CD4-positive, alpha-beta T cell (primary cell): ENCODE measurements at places on chromosomes 16 and 17.

DNA sequence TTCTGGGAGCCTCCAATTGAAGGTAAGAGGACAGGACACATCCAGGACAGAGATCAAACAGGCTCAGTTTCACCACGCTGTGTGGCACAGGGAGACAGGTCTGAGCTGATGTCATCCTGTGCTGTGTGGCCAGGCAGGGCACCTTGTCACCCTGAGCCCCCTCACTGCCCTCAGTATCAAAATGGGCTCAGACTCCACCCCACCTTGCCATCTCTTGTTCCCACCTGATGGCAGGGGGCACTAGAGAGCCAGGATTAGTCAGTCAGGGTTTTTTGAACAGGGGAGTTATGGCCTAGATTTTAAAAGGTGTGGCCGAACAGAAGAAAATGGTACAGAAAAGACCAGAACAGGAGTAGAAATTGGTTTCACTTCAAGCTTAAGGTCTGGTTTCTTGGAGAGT, 2.6 kb downstream of the KAT2A start:
- DNase-seq = peak; percentile 59

- DNase-seq = no peak
Measured at GRCh38 chr16:84726669-84727467, 27.1 kb downstream of the USP10 start.

DNA sequence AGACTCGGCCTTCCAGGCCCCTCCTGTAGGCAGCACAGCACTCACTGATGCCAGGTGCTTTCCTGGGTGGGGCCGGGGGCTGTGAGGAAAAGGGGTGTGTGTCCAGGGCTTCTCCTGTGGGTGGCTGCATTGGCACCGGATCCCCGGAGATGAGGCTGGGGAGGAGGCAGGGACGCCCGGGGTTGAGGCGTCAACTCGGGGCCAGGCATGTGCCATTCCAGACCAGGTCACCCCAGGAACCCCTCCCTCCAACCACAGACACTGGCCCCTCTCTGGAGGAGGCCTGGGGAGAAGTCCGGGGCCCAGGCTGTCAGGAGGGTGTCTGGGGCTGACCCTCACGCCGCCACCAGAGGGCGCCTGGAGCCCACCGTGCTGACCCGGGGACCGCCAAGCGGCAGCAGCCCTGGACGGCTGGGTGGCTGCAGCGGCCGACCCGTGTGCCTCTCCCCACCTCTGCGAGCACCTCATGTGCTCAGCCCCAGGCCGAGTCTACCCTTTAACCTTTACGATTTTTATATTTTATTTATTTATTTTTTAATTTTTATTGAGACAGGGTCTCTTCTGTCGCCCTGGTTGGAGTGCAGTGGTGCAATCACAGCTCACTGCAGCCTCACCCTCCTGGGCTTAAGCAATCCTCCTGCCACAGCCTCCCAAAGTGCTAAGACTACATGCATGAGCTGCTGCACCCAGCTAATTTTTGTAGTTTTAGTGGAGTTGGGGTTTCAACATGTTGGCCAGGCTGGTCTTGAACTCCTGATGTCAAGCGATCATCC, 3.2 kb upstream of the METRN start:
- peak; percentile 76 for DNase-seq

GRCh38 chr17:80457236-80457856, 19.1 kb downstream of the NPTX1 start:
- no peak for DNase-seq

DNA sequence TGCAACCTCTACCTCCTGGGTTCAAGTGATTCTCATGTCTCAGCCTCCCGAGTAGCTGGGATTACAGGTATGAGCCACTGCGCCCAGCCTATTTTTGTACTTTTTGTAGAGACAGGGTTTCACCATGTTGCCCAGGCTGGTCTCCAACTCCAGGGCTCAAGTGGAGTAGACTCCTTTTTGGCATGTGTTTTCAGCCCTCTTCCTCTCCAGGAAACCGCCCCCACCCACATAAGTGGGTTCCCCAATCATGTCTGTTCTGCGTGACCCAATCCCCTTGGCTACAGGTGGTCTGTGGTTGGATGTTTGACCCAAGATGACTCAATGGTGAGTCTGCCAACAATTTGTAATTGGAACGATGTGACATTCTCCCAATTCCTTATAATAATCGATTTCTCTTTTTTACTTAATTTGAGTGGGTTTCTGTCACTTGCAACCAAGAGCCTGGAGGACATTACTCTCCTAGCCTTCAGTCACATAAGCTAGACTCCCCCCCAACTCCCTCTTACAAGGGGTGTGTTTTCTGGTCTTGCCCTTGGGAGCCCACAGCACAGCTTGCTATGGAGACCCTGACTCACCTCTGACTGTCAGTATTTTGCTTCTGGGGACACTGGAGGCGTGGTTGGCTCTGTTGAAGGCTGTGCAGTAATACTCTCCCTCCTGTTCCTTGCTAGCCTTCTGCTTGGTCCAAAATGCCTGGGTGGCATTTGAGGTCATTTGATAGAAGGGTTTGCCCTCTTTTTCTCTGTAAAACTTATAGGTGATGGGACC, 34.9 kb downstream of the PECAM1 start:
- DNase-seq = no peak

- DNase-seq = no peak
Measured at GRCh38 chr17:1992541-1992940, 32.6 kb downstream of the RTN4RL1 start.

GRCh38 chr17:69954241-69954925, 120.6 kb upstream of the KCNJ16 start:
- DNase-seq = no peak

DNA sequence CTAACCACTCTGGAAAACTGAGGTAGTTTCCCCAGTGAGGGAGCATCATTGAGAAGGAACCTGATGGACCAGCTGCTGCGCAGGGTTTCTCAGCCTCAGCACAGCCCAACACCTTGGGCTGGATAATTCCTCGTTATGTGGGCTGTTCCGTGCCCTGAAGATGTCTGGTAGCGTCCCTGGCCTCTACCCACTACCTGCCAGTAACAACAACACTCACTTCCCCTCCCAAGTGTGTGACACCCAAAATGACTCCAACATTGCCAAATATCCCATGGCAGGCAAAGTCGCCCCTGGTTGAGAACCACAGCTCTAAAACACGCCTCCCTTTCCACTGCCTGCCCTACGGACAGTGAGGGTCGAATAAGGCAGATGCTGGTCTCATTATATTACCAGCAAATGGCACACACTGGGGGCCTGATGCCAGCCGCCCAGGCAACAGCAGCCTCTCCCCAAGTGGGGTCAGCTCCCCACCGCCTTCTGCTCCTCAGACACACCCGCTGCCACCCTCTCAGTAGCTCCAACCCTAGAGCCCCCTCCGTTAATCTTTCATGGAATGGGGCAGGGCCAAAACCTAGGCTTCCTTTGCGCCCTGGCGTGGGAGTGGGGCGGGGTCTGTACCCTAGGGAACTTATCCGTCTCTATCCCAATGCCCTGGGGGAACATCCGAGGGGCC, 1.0 kb downstream of the RHBDF2 start:
- DNase-seq = no peak

DNA sequence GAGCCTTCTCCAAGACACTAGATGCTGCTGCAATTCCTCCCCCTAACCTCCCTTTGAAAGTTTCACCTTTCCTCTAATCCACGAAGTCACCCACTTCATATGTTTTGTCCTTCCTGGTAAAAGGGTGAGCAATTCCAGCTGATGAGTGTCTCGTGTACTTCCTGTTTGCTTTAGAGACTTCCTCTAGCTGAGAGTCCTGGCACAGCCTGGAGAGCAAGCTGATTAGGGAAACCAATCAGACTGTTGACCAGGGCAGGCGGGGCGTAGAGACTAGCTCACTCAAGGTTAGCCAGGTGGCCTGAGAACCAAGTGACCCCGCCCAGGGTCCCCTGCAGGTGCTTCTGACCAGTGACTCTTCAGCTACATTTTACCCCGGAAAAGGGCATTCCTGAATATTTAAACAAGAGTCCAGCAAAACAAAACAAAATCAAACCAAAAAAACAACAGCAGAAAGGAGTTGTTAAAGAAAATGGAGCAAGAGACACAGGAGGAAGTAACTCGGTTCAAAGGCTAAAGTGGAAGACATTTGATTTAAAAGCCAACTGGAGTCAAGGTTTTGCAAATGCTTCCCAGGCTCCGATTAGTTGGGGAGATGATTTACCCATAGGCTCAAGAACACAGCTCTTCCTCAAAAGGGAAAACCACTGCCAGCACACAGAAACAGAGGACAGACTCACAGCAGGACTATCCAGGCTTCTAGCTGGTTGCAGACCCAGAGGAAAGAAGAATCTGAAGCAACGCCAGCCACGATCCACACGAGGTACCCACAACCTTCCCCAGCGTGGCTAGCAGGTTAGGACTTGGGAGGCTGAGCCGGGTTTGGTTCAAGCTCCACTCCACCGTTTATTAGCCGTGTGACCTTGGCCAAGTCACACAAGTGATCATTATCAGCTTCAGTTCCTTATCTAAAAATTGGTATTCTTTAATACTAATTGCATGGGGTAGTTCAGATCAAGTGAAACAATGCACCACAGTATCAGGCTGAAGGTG, 13.4 kb downstream of the HSPB9 start:
- DNase-seq = no peak

DNA sequence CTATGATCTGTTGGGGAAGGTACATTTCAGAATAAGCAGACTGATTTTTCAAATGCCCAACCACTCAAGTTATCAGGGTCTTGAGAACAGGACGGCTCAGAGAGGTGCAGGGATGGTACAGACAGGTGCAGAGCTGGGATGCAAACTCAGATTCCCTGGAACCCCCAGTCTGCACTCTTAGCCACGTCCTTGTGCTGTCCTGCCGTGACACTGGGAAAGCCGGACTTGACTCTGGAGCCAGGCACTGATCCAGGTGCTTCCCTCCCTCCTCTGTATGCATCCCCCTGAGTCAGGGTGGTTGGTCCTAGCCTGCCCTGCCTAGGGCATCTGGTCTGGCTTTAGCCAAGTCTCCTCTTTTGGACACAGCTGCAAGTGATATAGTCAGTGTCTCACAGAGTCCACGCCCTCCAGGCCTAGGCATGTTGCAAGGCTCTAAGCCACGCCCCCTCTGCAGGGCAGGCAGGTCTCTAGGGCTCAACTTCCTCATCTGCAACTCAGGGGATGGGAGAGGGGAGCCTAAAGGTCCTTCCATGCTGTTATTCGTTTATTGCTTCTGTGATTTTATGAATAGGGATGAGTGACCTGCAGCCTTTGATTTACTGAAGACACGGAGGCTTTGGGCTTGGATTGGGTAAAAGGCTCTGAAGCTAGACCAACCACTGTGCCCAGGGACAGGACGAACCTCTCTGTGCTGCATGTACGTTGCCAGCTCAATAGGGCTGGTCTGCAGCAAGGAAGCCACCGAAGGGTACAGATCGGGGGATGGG, 97.3 kb downstream of the SDK2 start:
- peak; percentile 60 for DNase-seq

DNA sequence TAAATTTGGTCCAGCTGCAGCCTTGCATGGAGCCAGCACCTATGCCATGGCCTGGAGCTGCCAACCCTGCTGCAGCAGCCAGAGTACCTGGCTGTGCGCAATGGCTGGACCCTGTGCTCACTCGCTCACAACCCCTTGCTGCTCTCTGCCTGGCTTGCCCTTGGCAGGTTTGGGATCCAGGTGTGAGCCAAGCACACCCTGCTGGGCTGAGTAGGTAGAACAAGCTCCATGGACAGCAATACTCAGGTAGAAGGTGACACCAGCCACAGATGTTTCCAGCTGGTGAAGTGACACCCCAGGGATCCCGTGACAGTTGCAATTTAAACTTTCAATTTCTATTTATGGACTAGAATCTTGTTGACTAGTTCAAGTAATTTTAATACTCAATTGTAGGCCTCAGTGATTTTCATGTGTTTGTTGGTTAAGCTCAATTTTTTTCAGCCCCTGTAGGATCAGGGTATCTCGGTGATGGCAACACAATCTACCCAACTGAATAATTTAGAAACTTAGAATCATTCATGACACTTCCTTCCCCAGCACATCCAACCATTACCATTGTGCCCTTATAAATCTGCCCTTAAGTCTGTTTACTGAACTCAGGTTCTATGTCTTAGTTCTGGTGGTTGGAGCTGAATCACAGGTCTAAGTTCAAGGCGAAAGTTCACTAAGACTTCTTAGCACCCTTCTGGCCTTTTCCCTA, 480.0 kb downstream of the PMP22 start:
- DNase-seq = peak; percentile 17

DNA sequence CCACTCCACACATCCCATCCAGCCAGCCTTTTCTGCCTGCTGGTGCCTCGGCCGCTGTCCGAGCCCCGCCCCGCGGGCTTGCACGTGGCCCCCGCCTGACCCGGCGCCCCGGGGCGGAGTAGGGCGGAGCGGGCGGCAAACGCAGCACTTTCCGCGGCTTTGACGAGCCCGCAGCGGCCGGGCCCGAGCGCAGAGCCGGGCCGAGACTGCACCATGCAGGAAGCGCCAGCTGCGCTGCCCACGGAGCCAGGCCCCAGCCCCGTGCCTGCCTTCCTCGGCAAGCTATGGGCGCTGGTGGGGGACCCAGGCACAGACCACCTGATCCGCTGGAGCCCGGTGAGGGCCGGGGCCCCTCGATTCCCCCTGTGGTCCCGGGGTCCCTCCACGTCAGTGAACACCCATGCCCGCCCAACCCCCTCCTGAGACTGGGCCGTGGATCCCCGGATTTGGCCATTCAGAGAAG, at the start of gene HSF4:
TSS of gene HSF4 (plus strand) at position 147 of the 463 bp plus-strand sequence. CDS start at position 214, 67 bp downstream.
- DNase-seq = no peak

GRCh38 chr17:37650419-37651003, 7.3 kb upstream of the DDX52 start:
- no peak for DNase-seq

DNA sequence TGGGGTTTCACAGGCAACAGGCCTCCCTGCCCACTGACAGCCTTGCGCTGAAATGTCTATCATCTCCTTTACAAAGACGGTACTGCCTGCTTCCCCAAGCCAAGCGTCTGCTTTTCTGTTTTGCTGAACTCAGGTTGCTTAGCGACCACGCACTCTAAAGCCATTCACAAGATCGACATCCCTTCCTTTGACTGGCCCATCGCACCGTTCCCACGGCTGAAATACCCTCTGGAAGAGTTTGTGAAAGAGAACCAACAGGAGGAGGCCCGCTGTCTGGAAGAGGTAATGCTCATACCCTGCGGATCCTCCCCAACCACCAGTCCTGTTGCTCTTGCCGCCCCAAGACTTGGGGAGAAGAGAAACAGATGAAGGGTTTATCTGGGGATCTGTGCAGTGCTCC, 28.7 kb downstream of the TMEM186 start:
- DNase-seq = no peak

- no peak for DNase-seq
Measured at GRCh38 chr16:31064882-31065461, 9.1 kb downstream of the ZNF668 start.

DNA sequence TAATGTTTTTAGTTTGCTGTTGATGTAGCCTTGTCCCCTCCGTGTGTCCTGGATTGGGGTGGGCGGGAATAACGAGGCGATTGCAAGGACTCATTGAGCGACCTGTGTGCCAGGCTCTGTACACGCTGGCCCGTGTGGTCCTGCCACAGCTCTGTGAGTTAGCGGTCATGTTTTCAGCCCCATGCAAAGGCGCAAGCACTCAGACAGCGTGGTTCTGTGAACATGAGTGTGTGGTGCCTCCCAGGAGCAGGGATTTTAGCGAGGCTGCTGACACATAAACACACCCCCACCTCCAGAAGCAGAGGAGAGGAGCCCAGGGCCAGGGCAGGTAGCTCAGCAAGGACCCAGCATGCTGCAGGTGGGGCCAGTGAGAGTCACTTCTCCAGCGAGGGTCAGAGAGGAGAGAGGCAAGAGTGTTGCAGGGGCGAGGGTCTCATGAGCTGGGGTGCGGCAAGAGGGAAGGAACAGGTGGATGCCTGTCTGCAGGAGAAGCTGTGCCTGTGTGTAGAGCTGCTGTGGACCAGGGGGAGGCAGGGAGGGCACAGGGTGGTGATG, 115.3 kb downstream of the OR1D5 start:
- no peak for DNase-seq

GRCh38 chr16:65394281-65394680, 272.4 kb upstream of the CDH11 start:
- no peak for DNase-seq
